ENCODE measurements at places on chromosomes 2 and 18.

DNA sequence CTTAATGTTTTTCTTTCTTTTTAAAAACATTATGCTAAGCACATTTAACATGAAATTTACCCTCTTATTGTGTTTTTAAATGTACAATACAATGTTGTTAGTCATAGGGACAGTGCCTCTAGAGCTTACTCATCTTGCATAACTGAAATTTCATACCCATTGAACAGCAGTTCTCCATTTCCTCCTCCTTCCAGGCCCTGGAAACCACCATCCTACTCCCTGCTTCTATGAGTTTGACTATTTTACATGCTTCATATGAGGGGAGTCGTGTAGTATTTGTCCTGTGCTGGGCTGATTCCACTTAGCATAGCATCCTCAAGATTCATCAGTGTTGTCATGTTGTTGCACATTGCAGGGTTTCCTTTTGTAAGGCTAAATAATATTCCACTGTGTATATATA, 92.6 kb downstream of the SPATS2L start:
- no peak for DNase-seq

DNA sequence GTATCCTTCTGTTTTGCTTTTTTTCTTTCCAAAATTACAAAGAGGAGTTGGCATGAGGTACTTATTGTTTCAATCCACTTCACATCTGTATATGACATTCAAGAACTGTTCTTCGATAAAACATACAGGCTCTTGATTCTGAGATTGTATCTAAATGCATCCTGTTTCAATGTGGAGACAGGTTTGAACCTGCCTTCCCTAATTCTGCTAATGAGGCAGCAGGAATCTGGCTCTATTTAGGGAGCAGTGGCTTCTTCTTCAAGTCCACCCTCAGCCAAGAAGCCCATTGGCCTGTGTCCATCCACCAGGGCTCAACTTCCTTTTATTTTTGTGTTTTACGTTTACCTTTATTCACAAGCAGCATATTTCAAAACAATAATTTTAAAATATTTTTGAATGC, 84.8 kb upstream of the PIK3C3 start:
- no peak for DNase-seq

DNA sequence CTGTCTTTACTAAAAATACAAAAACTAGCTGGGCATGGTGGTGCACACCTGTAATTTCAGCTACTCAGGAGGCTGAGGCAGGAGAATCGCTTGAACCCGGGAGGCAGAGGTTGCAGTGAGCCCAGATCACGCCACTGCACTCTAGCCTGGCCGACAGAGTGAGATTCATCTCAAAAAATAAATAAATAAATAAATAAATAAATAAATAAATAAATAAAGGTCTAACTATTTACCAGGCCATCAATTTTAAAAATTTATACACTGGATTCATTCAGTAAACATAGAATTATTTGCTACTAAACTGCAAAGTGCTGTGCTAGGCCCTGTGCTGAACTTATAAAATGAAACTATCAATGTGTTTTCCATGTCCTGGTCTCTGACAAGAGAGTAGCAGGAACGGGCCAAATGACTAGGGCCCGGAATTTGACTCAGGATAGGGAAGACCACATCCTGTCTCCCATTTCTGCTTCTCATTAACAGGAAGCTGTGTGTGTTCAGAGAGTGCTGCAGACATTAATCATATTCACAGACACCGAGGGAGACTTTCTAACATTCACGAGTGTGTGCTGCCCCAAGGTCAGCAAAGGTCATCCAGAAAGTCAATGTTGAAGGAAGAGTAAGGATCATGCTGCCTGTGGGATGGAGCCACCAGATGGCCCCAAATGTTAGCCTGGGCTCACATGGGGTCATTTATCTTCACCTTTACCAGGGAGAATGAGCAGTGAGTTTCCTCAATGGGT, 95.8 kb downstream of the SPP2 start:
- DNase-seq = peak; percentile 82

GRCh38 chr2:106038601-106039375, 155.3 kb downstream of the UXS1 start:
- no peak for DNase-seq

DNA sequence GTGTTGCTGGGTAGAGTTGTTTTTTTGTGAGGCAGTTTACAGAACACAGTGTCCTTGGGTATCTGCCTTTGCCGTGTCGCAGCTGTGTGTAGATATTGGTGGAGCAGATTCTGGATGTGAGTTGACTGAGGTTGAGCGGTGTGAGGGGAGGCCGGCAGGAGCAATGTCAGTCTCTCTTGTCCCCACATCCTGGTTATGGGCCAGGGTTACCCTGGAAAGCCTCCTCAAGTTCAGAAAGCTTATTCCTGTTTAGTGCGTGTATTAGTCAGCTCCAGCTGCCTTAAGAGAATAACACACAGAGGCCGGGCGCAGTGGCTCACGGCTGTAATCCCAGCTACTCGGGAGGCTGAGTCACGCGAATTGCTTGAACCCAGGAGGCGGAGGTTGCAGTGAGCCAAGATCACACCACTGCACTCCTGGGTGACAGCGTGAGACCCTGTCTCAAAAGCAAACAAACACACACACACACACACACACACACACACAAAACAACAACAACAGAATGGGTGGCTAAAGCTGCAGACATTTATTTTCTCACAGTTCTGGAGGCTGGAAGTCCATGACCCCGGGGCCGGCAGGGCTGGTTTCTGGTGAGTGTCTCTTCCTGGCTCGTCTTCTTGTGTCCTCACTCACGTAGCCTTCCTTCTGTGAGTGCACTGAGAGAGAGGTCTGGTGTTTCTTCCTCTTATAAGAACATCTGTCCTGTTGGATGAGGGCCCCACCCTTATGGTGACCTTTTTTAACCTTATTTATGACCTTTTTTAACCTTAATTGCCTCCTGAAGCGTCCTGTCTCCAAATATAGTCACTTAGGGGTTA, 5.1 kb downstream of the NCK2 start:
- DNase-seq = no peak

GRCh38 chr2:152874955-152875354, 156.5 kb downstream of the ARL6IP6 start:
- peak; percentile 13 for DNase-seq

DNA sequence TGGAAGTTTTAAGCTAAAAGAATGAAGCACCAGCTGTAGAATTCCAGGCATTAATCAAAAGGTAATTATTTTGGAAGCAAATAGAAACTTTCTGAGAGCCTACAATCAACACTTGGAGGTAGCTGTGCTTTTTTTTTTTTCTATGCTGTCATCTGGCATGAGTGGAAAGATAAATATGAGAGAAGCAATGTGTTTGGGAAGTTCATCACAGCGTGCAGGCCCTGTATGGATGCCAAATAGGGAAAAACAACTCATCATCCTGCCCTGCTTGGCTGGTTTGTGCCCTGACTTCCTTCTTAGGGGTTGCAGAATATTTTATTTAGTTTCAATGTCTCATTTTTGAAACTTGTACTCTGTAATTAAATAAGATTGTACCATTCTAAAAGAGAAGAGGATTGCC, 437.4 kb downstream of the PIK3C3 start:
- no peak for DNase-seq

DNA sequence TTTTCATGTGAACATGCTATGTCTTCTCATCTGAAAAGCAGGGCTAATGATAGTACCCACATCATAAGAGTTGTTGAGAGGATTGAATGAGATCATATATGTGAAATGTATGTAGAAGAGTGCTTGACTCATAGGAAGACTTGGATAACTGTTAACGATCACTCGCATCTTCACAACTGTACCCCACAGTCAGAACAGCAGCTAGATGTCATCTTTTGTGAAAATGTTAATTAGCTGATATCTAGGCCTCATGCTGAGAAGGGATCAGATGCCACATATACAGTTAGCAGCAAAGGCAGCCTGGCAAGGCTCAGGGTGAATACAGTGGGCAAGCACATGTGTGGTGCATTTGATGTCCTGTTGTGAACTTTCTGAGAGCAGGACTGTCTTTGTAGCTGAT, 24.2 kb downstream of the MAP3K20 start:
- no peak for DNase-seq

GRCh38 chr18:32629981-32630700, 142.7 kb downstream of the KLHL14 start:
- no peak for DNase-seq

- no peak for DNase-seq
Observed at GRCh38 chr2:144466637-144467036, 53.3 kb downstream of the ZEB2 start.

DNA sequence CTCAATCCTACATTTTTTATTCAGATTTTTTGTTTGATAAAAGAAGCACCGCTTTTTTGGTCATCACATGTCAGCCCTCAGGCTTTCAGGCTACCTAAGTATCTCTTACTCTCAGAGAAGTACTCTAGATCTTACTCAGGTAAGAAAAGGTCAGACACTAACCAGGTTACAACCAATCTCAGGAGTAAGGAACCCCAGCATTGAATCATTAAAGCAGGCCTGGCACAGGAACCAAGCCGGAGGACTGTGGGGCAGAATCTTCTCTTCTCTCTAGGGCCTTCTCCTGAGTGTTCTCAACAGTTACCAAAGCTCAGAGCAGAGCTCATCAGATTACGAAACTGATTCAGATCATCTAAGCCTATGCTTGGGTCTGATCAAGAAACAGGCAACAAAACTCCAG, 28.2 kb downstream of the RBMS1 start:
- DNase-seq = no peak

DNA sequence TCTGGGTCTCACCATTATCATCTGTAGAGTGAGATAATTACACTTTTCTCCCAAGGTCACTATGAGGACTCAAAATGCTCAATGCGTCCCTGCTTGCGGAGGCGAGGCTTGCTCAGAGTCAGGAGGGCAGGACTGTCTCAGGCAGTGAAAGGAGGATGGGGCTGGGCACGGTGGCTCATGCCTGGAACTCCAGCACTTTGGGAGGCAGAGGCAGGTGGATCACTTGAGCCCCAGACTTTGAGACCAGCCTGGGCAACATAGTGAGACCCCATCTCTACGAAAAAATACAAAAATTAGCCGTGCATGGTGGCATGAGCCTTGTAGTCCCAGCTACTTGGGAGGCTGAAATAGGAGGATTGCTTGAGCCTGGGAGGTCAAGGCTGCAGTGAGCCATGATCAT, 1.8 kb upstream of the KCNIP3 start:
- DNase-seq = no peak

GRCh38 chr2:145460112-145460511, 940.2 kb upstream of the ZEB2 start:
- no peak for DNase-seq

GRCh38 chr2:38935568-38936172, 46.0 kb downstream of the ARHGEF33 start:
- no peak for DNase-seq

DNA sequence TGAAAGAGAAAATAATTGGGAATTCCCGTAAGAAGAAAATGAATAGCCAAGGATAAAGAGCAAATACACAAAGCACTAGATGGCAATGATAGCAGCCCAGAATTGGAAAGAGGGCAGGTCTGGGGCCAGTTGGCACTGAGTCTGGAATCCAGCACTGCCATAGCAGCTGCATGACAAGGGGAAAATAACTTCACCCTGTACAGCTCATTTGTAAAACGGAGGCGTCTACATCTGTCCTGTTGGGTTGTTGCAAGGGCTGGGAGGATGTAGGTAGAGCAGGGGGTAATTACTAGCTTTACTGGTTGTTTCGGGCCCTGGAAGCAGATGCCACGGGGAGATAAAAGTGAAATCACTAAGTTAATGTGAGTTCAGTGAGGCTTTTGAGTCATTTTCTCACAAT, 110.0 kb upstream of the RASGRP3 start:
- no peak for DNase-seq

DNA sequence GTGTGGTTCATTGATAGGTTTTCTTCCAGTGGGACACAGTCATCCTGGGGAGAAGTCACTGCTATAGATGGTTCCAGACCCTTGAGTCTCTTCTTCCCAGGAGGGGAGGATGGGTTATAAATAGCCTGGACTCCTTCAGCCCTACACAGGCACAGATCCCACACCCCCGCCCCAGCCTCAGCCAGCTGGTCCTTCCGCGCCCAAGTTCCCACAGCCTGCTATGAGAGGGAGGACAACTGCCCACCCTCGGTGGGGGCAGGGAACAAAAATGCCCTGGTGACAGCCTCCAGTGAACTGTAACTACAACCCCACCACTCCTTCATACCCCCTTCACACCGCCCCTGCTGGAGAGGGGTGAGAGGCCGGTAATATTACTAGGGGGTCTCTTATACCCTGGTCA, 3.2 kb downstream of the ZBTB7C start:
- no peak for DNase-seq

DNA sequence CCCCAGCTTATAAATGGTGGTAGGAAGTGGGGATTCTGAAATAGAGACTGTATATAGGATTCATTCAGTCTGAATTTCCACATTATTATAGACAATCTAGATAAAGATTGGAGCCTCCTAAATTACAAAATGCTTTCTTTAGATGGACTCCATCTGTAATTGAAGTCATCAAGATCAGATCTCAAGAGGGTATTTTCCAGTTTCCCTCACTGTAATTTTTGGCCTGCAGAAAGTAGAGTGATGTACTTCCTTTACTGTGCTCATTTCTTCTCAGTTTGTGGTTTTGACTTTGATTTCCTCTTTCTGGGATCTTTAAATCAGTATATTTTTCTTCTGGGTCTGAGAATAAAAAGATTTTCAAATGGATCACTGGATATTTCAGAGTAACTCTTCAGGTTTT, 7.2 kb downstream of the BABAM2 start:
- no peak for DNase-seq

GRCh38 chr2:21258082-21258481, 134.3 kb downstream of the TDRD15 start:
- peak; percentile 29 for DNase-seq

DNA sequence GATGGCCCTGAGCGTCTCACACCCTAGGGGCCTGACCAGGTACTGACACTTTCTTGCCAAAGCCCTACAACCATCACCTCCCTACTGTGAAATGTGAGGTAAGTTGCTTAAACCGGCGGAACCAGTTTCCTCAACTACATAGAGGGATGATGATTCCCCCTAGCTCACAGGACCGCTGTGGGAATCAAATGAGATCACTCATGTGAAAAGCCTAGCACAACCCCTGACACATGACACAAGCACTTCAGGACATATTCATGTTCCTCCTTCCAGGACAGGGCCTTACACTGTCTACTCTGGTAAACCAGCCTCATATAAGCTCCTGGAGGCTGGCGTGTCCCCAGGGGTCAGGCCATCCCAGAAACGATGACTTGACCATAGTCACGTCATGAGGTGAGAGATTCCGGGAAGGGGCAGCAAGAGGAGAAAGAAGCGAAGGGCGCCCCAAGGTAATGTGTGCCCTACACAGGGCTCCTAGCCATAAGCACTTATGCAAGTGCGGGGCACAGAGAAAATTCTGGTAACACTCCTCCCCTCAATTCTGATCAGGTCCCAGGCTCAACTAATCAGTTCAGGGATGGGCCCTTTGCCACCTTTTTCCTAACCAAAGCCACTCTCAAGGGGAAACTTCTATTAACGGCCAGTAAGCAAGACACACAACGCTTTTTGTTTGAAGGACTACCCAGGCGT, 49.5 kb downstream of the C2orf42 start:
- peak; percentile 39 for DNase-seq
